ENCODE measurements at places on chromosomes 3 and 15. TPM values are rescaled to one million over a fixed set of nuclear protein-coding genes. Genes with fewer than 3 reads are reported as not detected.

The PDIA3 gene
- total RNA-seq, result 89.1 TPM

The BFSP2 gene
- total RNA-seq, result not detected

The SNURF gene
- total RNA-seq, result 61.1 TPM

The ST8SIA2 gene
- total RNA-seq, result not detected

The TMEM158 gene
- 79.4 TPM for total RNA-seq

The DUOXA1 gene
- total RNA-seq, result not detected

The SLC9C1 gene
- not detected for total RNA-seq

The MUC4 gene
- not detected for total RNA-seq

The CHRD gene
- total RNA-seq, result 4.8 TPM

The TMEM45A gene
- total RNA-seq, result 26.4 TPM

The ILDR1 gene
- not detected for total RNA-seq

The PPP1R2 gene
- 134 TPM for total RNA-seq

The IGDCC3 gene
- not detected for total RNA-seq

The FOXL2NB gene
- not detected for total RNA-seq

The MST1 gene
- total RNA-seq, result 5.1 TPM

The CLDN16 gene
- under 0.01 TPM for total RNA-seq

The VIPR1 gene
- not detected for total RNA-seq

The MEIS2 gene
- total RNA-seq, result 31.0 TPM

The C2CD4A gene
- total RNA-seq, result not detected

The GABRA5 gene
- total RNA-seq, result not detected

The MON1A gene
- total RNA-seq, result 12.2 TPM

The PLOD2 gene
- total RNA-seq, result 114 TPM

The GOLGA8T gene
- 0.26 TPM for total RNA-seq

The CP gene
- not detected for total RNA-seq

The ARNT2 gene
- total RNA-seq, result 9.8 TPM
